Activated CD4-positive, alpha-beta T cell treated with anti-CD3 and anti-CD28 coated beads, Interleukin-2, amount 10 ng/mL, durations not matched to agents 7 days and 5 days (primary cell): ENCODE measurements at places on chromosomes 7 and 10.

GRCh38 chr7:115475761-115476385 is 554.0 kb downstream of the MDFIC start:
- no peak for DNase-seq

DNA sequence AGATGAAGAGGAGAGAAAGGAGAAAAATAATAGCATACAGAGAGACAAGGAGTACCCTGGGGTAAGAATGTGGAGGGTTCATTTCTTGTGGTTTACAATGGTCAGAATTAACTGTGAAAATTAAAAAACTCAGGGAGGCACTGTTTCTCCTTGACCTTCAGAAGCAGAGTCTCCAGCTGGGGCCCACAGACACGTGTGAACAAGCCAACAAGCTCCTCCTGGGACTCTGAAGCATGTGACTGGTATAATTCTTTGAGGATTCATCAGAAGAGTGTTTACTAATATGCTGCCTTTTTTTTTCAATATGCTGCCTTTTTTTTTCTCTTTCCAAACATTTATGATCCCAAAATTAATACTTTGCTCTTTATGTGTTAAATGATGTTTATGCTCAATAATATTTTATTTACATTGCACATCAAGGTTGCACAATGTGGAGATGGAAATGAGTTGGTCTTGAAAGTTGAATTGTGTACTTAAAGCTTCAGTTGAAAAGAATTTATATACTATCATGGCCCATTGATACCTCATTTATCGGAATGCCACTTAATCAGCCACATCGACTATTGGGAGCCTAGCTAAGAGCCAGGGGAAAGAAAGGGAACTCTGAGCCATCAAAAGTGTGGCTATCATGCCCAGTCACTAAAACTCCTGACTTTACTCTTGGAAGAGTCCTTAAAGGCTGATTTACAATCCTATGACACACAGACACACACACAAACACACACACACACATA is 134.7 kb upstream of the RHOBTB1 start:
- DNase-seq = no peak

DNA sequence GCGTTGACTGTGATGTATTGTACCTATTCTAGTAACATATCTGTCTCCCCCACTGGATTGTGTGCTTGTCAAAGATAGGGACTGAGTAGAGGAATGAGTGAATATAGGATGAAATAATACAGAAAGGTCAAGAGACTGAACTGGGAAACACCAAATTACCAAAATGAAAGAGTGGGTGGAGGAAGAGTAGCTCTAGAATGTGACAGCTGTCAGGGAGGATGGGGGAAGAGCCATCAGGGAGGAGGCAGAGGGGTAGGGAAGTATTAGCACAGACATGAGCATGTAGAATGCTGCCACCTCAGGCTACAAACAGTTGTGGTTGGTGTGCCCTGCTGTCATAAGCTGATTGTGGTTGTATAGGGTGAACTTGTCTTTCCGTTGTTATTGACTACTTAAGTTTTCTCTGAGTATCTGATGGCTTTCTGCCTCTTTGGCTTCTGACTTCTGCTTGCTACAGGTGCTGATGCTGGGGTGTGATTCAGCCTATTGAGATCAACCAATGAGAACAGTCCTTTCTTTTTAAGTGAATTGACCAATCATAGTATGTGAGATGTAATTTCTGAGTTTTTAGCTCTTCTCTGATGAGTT is 5.6 kb downstream of the CCSER2 start:
- peak; percentile 81 for DNase-seq

- no peak for DNase-seq
Observed at GRCh38 chr7:35749556-35749955, 51.3 kb upstream of the SEPTIN7 start.

DNA sequence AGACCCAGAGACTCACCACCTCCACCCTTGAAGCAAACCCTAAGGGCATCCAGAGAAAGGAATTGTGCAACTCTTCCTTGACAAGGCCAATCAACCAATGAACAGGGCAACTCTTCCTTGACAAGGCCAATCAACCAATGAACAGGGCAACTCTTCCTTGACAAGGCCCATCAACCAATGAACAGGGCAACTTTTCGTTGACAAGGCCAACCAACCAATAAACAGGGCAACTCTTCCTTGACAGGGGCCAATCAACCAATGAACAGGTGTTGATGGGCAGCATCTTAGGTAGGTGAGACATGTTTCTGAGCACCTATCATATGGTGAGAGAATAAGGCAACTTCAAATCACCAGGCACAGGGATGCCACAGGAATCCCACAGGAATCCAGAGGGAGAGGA is 181.5 kb upstream of the RNF32 start:
- no peak for DNase-seq

GRCh38 chr7:142303650-142304049 is 45.8 kb upstream of the PRSS58 start:
- DNase-seq = peak; percentile 33

DNA sequence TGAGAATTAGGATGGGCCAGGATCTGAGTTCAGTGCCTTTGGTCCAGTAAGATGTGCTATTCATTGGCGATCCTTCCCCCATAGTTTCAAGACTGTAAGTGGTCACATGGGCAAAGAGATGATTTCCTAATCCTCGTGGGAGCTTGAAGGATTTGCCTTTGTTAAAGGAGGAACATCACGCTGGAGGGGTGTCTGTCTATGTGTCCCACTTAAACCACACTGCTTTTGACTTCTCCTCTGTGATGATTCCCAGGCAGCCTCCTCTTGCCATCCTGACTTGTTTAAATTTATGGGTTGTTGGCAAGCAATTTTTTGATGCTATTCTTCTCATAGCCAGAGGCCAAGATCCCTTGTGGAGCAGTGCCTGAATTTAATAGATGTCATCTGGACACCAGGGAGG is 154.0 kb downstream of the TCF7L2 start:
- no peak for DNase-seq

- no peak for DNase-seq
Observed at GRCh38 chr7:28697913-28698563, 260.1 kb downstream of the TRIL start.

GRCh38 chr7:27364344-27364758 is 121.7 kb downstream of the EVX1 start:
- DNase-seq = no peak

DNA sequence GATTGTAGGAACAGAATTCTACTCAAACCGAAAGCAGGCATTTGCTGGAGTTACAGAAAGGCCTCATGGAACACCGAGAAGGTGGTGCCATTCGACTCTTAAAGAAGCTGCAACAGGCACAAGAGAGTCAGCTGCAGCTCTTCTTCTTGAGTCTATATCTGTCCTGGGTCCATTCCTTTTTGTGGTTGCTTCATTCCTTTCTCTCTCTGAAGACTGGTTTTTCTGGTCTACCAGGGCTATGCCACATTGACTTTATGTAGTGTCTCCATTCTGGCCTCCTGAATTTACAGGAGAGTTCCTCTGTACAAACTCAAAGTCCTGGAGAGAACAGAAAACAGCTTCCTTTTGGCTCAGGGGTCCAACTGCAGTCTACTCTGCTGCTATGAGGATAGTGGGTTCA is 132.8 kb downstream of the CFTR start:
- no peak for DNase-seq

GRCh38 chr10:98344589-98345038 is 70.4 kb downstream of the PYROXD2 start:
- DNase-seq = no peak

GRCh38 chr7:135584362-135585353 is 26.9 kb downstream of the NUP205 start:
- DNase-seq = no peak

DNA sequence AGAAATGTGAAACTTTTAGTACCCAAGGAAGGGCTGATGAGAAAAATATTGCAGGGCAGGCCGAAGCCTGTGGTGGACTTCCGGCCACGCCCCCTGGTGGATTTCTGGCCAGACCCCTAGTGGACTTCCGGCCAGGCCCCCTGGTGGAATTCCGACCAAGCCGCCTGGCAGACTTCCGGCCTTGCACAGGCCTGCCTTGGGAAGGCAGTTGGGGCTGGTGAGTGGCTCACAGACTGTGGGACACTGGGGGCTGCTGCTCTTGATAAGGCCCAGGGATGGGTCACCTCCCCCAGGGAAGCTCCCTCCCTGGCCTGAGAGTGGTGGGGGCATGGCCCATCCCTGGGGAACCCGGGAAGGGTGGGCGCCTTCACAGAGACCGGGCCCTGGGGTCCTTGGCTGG is 116.4 kb upstream of the MKI67 start:
- no peak for DNase-seq

GRCh38 chr10:112203328-112204076 is 19.9 kb upstream of the GPAM start:
- DNase-seq = no peak
